GM10248 (cell line): ENCODE measurements at places on chromosomes 6 and 20.

DNA sequence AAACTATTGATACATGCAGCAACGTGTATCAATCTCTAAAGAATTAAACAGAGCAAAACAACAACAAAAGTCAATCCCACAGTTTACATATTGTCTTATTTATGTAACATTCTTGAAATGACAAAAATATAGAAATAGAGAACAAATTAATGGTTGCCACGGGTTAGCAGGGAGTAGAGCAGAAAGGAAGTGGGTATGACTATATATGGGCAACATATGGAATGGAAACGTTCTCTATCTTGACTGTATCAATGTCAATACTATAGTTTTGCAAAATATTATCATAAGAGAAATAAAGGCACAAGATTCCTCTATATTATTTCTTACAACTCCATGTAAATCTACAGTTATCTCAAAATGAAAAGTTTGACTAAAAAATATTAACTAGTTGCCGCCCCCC is 12.8 kb downstream of the AK9 start:
- no peak for DNase-seq

DNA sequence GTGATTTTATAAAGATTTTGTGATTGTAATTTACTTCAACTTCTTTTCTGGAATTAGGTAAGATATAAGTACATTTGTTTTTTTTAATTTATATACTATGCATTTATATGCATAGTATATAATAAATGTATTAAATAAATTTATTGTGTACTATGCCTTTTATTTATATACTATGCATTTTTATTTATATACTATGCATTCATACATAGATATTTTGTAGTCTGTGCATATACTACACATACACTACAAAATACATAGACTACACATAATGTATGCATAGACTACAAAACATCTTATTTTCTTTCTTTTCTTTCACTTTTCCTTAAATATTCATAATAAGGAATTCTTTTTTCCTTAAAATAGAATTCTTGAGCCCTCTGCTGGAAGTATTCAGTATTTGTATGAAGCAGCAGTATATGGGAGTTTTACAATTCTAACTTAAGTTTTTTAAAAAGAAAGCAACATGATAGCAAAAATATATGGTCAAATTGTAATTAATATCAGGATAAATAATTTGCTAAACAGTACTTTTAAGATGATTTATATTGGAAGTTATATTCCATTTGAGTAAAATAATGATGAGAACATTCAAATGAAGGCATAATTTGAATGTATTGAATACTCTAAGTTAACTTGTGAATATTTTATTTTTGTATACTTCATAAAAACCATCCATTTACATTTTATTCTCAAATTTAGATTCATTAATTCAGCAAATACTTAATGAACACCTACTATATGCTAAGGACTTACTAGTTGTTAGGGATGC is 129.3 kb downstream of the KLHL32 start:
- DNase-seq = no peak

GRCh38 chr6:48919555-48919954 is 543.5 kb downstream of the MMUT start:
- no peak for DNase-seq

GRCh38 chr20:48822178-48822577 is 5.6 kb downstream of the PREX1 start:
- no peak for DNase-seq

DNA sequence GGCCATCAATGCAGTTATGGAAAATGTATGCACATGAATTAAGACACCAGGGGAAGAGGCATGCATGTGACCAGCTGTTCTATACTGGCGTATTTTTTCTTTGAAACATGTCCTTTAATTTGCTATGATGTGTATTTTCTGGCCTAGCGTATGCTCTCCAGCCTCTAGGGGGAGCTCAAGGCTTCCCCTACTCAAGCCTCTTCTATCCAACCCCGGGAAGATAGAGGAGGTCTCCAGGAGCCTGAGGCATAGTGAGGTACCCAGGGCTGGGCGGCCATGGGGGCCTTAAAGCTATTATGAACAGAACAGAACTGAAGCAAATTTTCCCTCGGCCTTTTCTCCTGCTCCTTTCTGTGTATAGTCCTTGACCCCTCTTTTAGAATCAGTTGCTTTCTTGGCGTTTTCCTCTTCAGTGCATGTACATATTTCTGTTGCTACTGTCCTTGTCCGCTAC is 528.9 kb downstream of the MAFB start:
- peak; percentile 24 for DNase-seq

DNA sequence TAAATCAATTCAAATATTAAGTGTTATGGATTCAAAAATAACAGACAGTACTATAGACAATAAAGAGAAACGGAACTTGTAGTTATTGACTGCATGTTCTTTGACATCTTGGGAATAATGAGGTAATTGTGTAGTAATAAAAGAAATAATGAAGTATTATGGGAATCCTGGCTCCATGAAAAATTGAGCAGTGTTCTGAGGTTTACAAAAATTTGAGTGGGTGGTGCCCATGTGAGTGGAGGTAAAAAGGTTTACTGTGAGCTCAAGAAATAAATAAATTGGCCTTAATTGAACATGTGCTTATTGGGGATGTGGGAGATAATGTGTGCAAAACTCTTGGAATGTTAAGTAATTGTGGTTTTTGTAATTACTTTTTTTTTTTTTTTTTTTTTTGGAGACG is 1013.7 kb upstream of the GJE1 start:
- no peak for DNase-seq

DNA sequence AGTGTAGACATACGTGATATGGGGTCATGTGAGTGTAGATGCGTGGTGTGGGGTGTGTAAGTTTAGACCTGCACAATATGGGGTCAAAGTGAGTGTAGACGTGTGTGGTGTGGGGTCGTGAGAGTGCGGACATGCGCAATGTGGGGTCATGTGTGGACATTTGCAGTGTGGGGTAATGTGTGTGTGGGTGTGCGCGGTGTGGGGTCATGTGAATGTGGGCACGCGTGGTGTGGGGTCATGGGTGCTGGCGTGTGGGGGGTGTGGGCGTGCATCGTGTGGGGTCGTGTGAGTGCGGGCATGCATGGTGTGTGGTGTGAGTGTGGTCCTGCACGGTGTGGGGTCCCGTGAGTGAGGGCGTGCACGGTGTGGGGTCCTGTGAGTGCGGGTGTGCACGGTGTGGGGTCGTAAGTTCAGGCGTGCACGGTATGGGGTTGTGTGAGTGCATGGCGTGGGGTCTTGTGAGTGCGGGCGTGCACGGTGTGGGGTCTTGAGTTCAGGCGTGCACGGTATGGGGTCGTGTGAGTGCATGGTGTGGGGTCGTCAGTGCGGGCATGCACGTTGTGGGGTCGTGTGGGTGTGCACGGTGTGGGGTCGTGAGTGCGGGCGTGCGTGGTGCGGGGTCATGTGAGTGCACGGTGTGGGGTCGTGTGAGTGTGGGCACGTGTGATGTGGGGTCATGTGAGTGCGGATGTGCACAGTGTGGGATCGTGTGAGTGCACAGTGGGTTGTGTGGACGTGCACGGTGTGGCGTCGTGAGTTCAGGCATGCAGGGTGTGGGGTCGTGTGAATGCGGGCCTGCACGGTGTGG is 14.3 kb downstream of the PCMTD2 start:
- DNase-seq = no peak

DNA sequence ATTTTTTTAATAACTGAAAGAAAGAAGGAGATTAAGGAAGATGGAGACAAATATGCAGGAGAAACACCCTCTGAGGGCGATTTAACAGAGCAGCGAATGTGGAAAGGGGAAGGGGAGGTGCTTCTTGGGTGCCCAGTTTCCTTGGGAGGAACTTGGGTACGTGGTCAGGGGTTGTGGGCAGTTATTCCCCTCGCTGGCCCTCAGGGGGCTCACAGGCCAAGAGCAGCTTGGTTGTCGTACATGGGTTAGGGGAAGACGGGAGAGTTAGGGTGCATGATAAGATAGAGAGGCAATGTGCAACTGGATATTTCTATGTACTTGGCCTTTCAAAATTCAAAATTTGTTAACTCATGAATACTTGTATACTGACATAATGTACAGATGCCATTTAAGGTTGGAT is 7.0 kb upstream of the TUBB2A start:
- DNase-seq = no peak

DNA sequence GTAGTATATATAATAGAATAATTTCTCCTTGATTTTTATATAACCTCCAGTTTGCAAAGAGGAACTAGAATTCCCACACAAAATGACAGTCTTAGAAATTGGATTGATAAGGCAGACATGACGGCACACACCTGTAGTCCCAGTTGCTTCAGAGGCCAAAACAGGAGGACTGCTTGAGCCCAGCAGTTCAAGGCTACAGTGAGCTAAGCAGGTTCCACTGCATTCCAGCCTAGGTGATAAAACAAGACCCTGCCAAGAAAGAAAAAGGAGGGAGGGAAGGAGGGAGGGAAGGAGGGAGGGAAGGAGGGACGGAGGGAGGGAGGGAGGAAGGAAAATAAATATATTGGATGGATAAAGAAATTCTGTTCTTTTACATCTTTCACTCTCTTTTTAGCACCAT is 77.6 kb upstream of the SASH1 start:
- DNase-seq = no peak

- DNase-seq = no peak
These were observed 145.1 kb upstream of the PRDM1 start for GRCh38 chr6:105940990-105941389.

- DNase-seq = no peak
These were observed 8.1 kb downstream of the BPIFA2 start for GRCh38 chr20:33176101-33176500.

GRCh38 chr6:83442752-83443151 is 11.9 kb upstream of the ME1 start:
- no peak for DNase-seq

DNA sequence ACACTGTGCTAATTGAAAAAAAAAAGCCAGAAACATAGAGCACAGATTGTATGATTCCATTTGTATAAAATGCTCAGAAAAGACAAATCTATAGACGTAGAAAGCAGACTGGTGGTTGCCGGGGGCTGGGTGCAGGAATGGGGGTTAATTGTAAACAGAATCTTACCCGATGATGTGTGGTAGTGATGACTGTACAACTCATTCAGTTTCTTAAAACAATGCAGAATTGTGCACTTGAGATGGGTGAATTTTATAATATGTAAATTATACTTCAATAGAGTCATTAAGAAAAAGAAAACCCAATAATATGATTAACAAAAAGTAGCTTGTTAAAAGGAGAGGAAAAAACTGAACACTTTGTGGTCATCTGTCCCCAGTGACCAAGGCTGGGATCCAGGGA is 3.7 kb upstream of the MYLK4 start:
- no peak for DNase-seq

- DNase-seq = peak; percentile 57
These were observed 11.3 kb downstream of the SERPINB9 start for GRCh38 chr6:2891768-2892170.

GRCh38 chr20:52031563-52032303 is 159.8 kb downstream of the ZFP64 start:
- no peak for DNase-seq

GRCh38 chr6:155143578-155144106 is 120.2 kb upstream of the CLDN20 start:
- DNase-seq = no peak

- no peak for DNase-seq
These were observed 8.7 kb upstream of the DSP start for GRCh38 chr6:7532821-7533220.

GRCh38 chr6:72728706-72729343 is 107.0 kb downstream of the KCNQ5 start:
- no peak for DNase-seq

DNA sequence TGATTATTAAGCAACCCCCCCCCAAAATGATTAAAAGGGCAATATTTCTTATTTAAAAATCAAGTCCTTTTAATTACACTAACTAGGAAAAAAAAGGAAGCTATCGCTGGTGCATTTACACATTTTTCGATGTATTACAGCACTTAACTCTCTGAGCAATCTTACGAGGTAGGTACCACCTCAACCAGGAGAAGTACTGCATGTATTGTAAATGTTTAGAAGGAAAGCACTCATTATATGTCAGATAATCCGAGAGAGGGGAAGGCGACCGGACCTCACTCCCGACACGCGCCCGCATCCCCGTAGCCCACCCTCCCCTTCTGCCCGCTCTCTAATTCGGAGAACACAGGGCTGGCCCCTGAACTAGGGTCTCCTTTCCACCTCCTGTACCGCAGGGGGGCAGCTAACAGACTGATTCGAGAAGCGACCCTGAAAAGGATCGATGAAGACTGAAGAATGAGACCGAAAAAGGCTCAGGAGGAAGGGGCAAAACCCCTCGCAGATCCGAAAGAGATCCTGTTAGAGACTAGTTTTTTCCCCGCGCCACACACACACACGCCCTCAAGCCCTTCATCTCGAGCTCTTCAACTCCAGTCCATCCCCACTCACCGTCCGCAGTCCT is 337 bp downstream of the ESF1 start:
- DNase-seq = no peak

DNA sequence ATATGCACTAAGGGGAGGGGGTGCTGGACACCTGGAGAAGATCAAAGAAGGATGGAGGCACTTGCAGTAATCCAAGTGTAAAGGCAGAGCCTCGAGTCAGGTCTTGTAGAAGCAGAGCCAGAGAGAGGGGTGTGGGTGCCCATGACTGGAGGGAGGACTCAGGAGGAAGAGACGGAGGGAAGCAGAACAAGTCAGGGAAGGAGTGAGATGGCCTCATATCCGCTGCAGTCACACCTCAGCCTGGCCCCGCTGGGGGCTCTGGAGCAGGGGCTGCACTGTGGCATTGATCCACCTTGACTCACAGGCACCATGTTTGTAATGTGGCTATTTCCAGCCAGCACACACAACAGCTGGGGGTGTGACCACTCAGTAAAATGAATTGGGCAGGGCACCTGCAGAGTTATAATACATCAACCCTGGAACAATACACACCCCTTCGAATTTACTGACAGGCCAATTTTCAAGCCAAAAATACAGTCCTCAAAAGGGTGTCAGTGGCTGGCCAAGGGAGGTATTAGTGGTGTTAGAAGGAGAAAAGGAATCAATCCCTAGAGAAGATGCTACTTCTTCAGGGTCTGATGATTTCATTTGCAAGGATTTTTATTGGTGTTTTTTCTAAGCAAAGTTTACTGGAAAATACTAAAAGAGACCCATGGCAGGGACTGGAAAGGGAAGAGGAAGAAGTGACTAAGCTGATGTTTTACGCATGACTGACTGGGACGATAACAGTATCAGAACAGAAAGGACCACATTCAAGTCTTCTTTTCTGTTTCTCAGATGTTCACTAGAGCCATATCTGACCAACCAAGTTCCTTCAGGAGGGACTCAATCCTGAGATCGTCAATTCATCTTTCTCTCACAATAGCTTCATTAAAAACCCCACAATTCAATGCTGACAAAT is 18.9 kb upstream of the NXT1 start:
- no peak for DNase-seq

GRCh38 chr20:37790900-37791299 is 97.1 kb downstream of the CTNNBL1 start:
- no peak for DNase-seq

- no peak for DNase-seq
These were observed 6.1 kb downstream of the HLA-DRB1 start for GRCh38 chr6:32583527-32583898.
